ENCODE measurements at places on chromosomes 7 and 10.

DNA sequence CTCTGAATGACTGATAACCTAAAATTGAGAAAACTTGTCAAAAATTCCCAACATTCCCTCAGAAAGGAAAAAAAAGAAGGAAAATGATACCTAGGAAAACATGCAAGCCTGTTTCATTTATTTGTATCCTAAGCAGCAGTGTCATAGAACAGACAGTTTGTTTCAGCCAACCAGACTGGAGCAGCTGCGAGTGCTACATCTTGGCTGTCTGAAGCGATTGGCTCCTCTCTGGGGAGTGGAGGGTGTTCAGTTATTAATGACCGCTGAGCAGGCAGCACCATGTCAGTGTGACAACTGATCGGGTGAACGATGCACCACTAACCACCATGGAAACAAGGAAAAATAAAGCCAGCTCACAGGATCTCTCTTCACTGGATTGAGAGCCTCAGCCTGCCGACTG is at the start of gene LRRN3:
LRRN3 (plus strand) TSS at position 282 of the 400 bp plus-strand sequence. CDS start 31,646 bp downstream, outside the sequence.
- peak; percentile 68 for DNase-seq

GRCh38 chr7:44045226-44046014 is 918 bp downstream of the DBNL start:
- DNase-seq = no peak

DNA sequence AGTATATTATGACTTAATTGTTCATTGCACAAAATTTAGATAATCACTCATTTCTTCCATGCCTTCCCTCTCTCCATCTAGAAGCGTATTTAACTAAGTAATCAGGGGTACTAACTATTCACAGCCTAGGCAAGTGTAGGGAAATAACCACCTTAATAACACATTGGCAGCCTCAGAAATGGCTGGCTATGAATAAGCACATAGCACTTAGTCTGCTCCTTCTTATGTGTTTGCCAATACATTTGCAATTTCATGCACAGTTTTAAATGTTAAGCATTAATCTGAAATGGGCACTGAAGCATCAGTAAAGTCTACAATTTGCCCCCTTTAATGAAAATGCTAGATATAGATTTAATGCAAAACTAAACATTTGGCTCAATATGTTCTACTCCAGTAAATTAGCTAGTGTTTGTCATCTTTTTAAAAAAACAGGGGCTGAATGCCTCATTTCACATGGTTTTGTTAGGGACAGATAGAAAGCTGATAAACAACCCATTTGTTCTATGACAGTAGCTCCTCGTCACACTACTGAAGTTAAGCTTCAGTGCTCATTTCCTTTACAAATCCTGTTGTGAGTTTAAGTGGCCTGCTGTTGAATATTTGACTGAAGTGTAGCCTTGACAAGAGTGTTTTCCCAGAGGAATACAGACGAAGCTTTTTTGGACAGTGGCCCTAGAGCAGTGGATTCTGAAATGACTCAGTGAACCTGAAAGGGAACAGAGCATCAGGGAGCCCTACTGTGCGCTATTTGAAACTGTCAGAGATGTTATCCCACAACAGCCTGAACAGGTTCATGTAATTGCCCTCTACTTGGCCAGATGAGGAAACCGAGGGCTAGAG is 30.5 kb downstream of the HHEX start:
- DNase-seq = peak; percentile 74

DNA sequence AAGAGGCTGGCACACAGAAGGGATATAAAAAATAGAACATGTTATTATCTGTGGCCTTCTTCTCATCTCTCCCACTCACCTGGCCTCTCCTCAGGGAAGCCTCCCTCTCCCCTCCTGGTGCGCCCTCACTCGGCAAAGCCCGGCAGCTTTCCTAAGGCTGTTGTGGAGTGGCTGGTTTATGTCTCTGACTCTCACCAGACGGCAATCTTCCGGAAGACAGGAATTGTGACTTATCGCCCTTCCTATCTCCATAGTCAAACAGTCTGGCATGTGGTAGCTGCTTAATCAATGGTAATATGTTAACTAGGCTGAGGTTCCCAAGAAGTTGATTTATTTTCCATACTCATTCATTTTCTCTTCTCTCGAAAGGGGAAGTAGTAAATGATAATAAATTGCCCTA is 78.7 kb downstream of the ATXN7L1 start:
- DNase-seq = no peak

GRCh38 chr7:41508755-41509154 is 194.1 kb downstream of the INHBA start:
- DNase-seq = no peak

GRCh38 chr7:50314836-50315592 is 10.5 kb downstream of the IKZF1 start:
- DNase-seq = no peak

DNA sequence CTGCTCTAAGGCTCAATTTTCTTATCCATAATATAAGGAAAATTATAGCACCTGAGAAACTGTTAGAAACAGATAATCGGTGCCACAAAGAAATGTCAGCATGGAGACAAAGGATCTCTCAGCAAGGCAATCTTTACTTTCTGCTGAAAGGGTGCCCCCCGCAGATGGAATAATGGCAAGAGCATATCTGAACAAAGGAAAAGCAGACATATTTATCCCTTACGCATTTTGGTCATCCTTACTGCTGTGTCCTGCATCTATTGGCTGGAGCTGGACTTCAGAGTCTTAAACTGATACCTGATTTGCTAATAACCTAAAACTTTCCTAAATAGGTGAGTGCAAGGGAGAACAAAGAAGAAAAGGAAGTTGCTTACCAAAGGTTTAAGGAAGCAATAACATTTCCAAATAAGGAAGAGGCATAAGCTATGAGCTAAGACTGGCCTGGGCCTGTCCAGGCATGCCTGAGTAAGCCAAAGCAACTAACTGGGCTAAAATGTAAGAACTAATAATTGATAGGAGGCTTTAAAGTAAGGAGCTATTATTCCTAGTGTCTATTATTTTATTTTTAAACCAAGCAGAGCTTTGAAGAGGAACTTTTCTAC is 39.6 kb upstream of the ELMO1 start:
- no peak for DNase-seq

Measured in NCI-H1092 (cell line).